HT-29 (cell line): ENCODE measurements at places on chromosomes 13 and 19.

DNA sequence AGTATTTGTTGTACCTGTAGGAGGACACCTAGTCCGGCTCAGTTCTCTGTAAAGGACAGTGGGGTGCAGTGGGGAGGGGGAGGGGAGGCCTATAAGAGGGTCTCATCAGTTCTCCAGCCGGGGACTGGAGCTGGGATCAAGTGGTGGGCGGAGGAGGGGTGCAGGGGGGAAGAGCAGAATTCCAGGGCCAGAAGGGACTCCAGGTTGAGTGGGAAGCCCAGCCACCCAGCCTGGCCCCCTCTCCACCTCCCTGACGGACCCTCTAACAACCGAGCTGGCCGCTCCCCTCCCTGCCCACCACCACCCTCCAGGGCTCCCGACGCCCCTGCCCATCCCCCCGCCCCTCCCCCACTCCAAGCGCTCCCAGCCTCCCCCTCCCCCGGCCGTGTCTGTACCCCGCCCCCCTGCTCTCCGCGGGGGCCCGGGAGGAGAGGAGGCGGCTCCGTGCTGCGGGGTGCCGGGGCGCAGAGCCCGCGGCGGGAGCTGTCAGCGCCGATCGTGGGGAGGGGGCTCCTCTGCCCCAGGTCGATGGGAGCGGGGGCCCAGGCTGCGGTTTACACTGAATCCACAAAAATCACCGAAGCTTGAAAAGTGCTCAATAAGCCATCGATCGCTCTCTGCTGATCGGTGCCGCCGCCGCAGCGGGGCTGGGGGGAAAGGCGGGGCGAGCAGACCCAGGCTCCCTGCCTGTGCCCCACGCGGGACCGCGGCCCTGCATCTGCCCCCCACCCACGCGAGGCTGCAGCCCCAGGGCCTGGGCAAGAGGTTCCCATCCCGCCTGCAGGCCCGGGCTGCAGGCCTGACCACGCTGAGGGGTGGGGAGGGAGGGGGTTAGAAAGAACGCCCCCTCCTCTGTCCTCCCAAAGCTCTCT lies 34.6 kb upstream of the ONECUT3 start:
- no peak for DNase-seq

GRCh38 chr13:26989957-26990713 lies 181.5 kb downstream of the USP12 start:
- no peak for DNase-seq

GRCh38 chr13:71018995-71019394 lies 848.0 kb downstream of the DACH1 start:
- no peak for DNase-seq

DNA sequence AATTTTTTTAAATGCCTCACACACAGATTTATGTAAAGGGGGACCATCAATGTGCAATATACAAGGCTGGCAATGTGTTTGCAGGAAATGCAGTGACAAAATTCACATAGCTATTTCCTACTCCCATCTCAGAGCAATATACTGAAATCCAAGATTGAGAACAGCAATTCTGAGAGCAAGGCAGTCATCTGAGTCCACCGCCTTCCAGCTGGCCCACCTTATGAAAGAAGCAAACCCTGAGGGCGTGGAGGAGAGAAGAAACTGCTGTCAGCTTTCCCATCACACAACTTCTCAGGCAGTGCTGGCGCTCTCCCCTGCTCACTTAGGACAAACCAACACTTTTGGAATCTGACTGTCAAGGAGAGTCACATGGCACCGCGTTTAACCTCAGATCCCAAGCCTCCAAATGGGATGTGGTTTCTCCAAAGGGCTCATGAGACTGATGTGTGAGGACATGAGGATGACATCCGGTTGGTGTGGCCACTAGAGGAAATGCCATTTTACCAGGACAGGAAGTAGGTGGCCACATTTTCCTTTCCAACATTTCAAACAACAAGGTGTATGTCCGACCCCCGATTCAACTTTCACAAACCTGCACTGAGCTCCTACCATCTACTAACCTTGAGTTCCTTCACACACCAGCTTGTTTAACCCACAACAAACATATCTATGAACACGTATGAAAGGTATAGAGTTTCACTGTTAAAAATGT lies 3.7 kb upstream of the DOCK9 start:
- no peak for DNase-seq

DNA sequence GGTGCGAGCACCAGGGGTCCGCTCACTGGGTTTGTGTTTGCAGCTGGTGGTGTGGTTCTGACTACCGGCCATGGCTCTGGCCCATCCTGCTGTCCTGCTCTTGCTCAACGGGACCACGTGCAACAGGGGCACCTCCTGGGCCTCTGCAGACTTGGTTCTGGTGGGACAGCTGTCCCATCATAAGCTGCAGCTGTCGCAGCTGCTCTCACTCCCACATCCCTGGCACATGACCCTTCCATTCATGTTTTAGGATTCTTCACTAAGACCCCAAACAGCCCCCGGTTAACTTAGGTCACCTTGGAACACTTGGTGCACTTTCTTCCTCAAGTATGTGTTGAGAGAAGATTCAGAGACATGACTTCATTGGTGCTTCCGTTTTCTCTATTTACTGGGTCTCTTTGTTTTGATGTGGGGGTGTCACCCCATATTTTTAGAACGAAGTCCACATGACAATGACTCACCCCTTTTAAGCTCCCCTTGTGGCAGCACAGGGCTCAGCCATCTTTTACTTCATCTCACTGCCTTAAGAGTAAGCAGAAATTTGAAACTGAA lies 68.4 kb upstream of the ARHGEF7 start:
- no peak for DNase-seq

DNA sequence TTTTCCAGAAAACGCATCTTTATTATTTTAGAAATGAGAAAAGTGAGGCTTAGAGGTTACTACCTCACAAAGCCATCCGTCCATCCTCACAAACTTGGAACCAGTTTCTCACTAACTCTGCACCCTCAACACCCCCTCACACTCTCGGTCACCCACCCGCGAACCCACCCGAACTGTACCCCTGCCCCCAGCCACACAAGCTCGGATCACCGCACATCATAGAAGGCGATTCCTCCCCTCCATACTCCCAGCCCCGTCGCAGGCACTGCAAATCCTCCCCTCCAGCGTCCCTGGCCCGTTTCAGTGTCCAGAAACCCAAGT lies 238 bp downstream of the ZNF260 start:
- DNase-seq, result no peak

- no peak for DNase-seq
Measured at GRCh38 chr13:60331249-60332012, 65.6 kb upstream of the TDRD3 start.

- no peak for DNase-seq
Measured at GRCh38 chr13:77584106-77584505, 48.6 kb downstream of the SCEL start.

GRCh38 chr13:100842136-100842535 lies 167.5 kb upstream of the TMTC4 start:
- no peak for DNase-seq

DNA sequence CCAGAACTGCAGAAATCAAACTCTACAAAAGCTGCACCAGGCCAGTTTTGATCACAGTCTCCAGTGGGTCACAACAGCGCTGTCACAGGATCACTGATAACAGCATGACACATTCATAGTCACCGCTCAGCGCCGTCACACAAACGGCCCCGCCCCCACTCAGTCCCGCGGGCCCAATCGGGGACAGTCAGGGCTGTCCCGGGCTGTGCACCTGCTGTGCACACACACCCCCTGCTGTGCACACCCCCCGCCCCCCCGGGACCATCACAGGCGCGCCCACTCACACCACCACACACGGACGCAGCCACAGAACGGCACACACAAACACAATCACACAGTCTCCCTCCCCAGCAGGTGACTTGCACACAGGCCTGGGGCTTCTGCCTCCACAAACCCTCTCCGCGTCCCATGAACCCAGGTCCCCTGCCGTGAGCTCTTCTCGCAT lies 435 bp upstream of the ZNF382 start:
- DNase-seq, result no peak

- no peak for DNase-seq
Measured at GRCh38 chr13:98820744-98821371, 68.4 kb upstream of the SLC15A1 start.

DNA sequence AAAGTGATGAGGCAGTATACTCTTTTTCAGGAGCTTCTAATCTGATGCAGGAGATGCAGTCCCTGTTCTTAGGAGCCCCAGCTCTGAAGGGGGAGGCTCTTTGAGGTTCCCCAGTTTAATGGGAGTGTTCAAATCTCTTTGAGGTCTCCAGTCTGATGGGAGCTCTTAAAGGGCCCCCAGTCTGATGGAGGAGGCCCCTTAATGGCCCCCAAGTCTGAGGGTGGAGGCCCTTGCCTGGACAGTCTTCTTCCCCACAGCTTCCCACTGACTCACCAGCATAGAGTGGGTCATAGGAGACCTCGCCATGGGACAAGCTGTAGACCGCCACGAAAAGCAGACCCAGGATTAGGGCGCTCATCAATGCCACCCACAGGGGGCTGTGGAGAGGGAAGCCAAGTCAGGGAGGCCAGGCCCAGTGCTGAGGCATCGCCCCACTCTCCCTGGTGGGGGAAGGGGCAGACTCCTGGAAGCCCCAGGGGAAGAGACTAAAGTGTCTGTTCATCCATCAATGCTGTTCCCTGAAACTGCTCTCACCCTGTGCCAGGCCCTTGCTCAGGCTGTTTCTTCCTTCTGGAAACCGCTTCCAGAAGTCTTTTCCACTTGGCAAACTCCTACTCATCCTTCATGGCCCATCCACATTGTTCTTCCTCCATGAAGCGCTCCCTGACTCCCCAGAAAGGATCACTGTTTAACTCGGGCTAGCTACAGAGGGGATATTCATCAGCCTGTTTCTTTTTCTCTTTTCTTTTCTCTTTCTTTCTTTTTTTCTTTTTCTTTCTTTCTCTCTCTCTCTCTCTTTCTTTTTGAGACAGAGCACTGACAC lies 2.1 kb downstream of the TM6SF2 start:
- DNase-seq, result no peak

- DNase-seq, result no peak
Measured at GRCh38 chr13:66369666-66370065, 860.5 kb downstream of the PCDH9 start.

DNA sequence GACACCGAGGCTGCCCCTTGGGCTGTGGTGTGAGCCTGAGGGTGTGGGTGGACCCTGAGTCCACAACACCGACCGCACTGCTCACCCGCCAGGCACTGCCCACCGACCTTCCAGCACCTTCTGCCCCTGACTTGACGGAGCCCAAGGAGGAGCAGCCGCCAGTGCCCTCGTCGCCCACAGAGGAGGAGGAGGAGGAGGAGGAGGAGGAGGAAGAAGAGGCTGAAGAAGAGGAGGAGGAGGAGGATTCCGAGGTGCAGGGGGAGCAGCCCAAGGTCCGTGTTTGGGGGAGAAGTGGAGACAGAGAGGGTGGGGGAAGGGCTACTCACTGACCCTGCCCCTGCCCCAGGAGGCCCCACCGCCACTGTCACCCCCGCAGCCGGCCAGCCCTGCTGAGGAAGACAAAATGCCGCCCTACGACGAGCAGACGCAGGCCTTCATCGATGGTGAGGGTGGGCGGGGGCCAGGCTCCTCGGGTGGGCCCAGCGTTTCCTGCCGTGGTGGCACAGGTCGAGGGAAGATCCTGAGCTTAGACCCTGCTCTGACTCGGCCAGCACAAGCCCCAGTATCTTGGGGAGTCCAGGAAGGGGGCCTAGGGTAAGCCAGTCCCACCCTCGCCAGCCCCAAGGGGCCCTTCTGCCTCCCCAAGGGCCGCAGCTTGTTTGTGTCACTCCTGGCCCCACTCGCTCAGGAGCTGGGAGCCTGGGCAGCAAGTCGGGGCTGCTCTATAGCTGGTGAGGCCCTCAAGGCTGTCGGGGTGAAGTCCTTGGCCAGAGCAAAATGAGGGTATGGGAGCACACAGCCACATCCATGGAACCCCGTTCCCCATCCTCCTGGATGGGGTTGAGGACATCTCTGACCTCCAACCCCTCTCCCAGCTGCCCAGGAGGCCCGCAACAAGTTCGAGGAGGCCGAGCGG lies 12.2 kb downstream of the PRKCSH start:
- DNase-seq, result no peak

- no peak for DNase-seq
Measured at GRCh38 chr19:45099467-45100191, 6.7 kb downstream of the PPP1R37 start.

DNA sequence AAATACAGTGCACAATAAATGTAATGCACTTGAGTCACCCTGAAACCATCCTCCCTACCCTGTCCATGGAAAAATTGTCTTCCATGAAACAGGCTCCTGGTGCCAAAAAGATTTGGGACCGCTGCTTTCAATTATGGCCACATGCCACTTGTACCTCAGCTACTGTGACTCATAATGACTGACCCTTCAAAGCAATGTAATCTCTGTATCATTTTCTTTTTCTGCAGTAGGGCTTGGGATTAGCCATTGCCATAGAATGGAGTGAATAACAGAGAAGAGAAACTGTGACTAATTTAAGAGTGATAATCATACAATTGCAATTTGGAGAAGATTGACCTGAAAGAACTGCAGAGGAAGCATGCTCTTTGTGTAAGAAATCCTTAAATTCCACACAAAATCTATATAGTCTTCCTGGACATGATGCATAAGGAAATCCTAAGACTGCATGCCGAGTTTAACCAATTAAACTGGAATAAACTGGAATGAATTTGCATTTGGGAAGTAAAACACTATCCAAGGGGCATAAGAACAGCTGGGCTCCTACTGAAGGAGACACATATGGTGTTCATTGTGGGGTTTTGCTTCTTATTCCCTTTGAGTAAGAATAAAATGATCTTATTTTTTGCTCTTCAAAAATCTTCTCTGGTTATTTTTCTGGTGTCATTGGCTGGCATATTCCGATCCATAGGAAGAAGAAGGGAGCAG lies 59.5 kb upstream of the SLC7A1 start:
- no peak for DNase-seq

GRCh38 chr13:21066946-21067345 lies 5.6 kb upstream of the LATS2 start:
- no peak for DNase-seq

GRCh38 chr19:44025217-44025936 lies at the start of gene ZNF222:
Gene ZNF222, plus strand, starts transcription at chr19:44025379. Its CDS starts 58 bp downstream, at chr19:44025437.
- DNase-seq, result peak; percentile 90

- DNase-seq, result no peak
Measured at GRCh38 chr13:108996430-108996829, 367.0 kb downstream of the MYO16 start.

- no peak for DNase-seq
Measured at GRCh38 chr19:35861640-35862160, 5.0 kb downstream of the KIRREL2 start.

DNA sequence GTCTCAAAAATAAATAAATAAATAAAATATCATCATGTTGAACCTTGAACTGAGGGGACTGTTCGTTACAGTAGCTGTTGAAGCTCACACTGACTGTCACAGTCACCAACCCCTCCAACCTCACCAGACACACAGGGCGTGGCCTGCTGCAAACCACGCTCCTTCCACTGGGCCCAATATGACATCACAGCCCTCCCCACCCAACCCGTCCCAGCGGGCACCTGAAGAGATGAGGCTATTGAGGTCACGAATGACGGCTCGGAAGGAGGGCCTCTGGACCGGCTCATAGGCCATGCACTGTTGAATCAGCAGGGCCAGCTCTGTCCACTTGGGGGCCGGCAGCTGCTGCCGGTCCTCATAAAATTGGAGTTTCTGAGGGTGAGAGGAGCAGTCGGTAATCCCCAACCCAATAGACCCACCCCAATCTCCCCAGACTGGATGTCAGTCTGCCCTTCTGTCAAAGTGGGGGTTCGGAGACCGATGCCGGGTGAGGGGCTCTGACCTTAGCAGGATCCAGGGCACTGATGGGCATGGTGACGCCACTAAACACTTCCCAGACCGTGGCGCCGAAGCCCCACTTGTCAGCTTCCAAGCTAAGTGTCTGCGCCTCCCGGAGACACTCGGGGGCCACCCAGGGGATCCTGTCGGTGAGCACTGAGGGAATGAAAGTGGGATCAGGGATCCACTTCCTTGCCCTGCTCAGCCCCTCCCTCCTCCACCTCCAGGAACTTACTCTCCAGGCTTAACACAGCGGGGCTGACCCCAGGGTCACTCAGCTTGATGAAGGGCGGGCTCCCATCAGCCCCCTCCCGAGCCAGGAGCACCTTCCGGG lies 13.2 kb downstream of the JAK3 start:
- peak; percentile 15 for DNase-seq
